Effector CD8-positive, alpha-beta T cell (primary cell): ENCODE measurements at places on chromosomes 5 and 9.

DNA sequence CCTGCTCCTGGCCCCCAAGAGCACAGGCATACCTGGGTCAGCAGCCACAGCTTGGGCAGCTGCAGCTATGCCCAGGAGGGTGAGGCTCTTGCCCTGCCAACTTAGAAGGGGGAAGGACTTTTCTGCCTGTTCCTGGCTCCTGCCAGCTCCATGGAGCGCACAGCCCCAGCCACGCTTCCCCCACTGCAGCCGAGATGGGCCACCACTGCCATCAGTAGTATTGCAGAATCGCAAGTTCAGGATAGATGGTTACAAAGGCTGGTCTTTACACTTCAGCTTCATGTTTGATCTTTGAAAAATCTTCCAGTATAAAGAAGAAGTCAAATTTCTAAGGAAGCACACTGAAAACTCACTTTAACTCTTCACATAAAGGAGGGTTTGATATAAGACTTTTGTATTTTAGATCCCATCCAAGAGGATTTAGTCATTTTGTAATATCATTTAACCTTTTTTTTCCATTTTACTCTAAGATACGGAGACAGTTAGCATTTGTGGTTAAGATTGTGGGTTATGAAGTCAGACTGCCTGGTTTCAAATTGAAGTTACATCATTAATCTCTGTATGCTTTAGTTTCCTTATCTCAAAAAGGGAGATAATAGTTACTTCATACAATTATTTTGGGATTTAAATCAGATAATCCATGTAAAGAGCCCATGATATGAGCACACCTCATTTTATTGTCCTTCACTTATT is 81.8 kb downstream of the NLN start:
- DNase-seq, result no peak

DNA sequence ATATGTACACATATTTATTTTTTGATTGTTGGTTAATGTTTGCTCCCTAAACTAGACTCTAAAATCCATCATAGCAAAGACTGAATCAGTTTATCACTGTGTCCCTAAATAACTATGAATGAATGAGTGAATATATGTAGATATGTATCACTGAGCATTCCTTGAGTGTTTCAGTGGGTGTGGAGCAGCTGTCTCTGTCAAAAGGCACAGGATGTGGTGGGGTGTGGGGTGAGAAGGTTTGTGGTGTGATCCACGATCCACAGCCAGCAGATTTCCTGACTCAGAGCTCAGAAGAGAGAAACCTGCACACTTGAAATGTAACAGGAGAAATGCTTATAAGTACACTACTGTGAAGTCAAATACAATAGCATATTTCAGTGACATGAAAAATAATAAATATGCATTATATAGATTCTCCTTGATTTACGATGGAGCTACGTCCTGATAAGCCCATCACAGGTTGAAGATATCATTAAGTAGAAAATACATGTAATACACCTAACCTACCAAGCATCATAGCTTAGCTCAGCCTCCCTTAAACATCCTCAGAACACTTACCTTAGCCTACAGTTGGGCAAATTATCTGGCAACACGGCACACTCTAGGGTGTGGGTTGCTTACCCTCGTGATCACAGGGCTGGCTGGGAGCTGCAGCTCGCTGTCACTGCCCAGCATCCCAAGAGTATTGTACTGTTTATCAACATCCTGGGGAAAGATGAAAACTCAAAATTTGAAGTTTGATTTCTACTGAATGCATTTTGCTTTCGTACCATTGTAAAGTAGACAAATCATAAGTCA is 287.0 kb downstream of the GAS1 start:
- no peak for DNase-seq

DNA sequence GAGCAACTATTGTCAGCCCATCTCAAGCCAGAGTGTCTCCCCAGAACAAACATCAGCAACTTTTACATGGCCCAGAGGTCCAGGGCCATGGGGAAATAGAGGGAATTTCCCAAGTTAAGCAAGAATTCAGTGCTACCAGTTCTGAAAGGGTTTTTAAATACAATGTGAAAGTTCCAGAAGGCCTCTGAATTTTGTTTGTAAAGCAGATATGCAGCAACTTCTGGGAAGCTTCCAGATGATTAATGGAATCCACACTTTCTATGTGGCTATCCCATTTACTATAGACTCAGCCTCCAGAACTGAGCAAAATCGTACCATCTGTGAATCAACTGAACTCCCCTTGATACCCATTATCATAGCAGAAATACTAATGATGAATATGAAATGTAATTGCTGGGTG is 93.8 kb downstream of the FEM1C start:
- no peak for DNase-seq

GRCh38 chr9:6450641-6451375 is 37.8 kb downstream of the UHRF2 start:
- no peak for DNase-seq

GRCh38 chr9:110121170-110121569 is 86.8 kb downstream of the C9orf152 start:
- no peak for DNase-seq

GRCh38 chr9:6590334-6590733 is 55.2 kb downstream of the GLDC start:
- DNase-seq, result no peak

- no peak for DNase-seq
Observed at GRCh38 chr5:16929347-16929746, 6.7 kb downstream of the MYO10 start.

DNA sequence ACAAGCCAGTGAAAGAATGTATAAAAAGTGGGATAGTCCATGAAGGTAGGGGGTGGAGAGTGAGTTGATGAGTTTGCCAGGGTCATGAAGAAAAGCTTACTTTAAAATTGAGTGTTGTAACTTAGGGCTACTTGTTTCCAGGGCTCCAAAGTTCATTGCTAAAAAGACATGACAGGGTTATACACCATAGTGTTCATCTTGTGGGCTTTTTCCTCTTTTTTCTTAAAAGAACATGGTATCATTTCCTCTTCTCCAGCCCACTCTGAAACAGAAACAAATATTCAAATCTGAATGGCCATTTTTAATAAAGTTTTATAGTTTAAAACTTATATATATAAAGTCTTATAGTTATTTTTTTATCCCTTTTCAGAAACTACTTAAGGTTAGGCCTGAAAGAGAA is 115.7 kb upstream of the SMC2 start:
- DNase-seq, result no peak

DNA sequence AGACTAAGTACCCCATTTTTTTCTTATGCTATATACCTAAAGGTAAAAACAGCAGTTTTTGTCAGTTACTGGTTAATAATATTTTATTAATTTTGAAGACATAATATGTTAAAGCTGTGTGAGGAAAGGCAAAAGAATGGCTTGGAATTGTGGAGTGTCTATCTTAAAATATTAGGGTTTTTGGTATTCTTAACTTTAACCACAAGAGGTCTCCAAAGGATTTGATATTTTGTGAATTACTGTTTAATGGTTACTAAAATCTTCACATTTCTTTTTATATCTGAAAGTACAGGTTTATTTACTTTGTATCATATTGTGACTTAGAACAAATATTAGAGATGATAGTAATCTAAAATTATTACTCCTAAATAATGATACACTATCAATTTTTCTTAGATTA is 32.0 kb upstream of the DHFR start:
- no peak for DNase-seq

- DNase-seq, result no peak
Observed at GRCh38 chr9:13725516-13725915, 446.0 kb upstream of the MPDZ start.

- no peak for DNase-seq
Observed at GRCh38 chr5:158430166-158430797, 571.3 kb upstream of the CLINT1 start.

DNA sequence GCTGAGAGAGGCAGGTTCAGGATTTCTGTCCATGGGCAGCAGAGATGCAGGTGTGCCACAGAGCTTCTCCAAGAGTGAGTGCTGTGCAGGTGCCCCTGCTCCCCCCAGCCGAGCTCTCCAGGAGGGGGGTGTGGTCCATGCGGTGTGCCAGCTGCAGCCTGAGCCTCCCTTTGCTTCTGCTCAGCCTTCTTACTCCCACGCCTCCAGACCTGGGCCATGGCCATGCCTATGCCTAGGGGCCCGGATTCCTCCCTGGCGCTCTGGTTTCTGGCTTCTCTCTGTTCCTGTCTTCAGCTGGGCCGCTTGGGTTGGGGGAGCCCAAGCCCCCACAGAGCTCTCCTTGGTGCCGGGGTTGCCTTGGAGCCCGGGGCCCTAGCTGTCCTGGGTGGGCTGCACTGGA is 133.3 kb downstream of the CACNA1B start:
- no peak for DNase-seq

GRCh38 chr9:97906236-97906831 is 16.0 kb downstream of the TRMO start:
- DNase-seq, result no peak

DNA sequence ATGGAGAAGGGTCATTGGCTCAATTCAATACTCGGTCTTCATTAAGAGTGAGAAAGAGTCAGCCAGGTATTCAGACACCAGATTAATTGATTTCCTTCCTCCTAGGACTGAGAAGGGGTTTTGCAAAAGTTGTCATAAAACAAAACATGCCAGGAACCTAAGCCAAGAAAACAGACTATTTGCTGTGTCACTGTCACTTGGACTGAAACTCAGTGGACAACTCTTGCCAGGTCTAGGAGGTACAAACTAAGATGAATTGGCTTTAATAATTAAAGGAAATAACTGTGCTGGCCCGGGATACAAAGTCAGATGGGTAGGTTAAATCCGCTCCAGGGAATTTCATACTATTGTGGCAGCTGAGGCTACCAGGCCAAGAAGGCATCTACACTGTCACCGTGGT is 71.1 kb upstream of the TBC1D9B start:
- no peak for DNase-seq

DNA sequence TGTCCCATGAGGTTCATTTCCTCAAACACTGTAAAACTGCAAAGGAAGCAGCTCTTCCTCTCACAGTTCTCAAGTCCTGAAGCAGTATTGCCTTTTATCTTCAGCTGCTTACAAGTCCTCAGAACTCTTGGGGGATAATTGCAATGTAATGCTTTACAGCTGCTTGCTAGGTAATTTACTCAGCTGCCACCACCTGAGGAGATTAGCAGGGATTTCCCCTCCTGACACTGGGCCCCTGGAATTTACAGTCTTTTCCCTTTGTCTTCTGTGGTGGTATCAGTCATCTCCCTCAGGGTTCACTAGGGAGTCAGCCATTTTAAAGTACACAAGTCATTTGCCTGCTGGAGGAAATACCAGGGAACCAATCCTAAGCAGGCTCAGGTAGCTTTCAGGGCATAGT is 754.3 kb upstream of the GRAMD2B start:
- no peak for DNase-seq

DNA sequence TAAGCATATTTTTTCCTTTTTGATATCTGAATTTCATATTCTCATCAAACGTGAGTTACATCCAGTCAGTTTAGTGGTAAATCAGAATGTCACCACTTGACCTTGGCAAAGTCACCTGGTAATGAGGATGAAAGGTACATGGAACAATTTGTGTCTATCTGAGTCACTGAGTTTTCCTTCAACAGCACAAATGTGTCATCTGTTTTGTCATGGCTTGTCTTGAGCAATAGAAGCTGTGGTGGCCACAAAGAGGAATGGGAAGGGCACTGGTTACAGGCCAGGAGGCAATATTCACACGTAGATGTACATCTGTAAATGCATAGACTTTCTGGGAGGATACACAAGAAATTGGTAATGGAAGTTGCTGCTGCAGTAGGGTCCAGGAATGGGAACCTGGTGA is 8.4 kb upstream of the ZNF474 start:
- DNase-seq, result no peak

GRCh38 chr5:140363631-140364471 is 3.9 kb downstream of the SLC4A9 start:
- DNase-seq, result no peak

- DNase-seq, result no peak
Observed at GRCh38 chr5:90446961-90447360, 27.6 kb downstream of the MBLAC2 start.
